ENCODE measurements at places on chromosomes 6 and 20.

DNA sequence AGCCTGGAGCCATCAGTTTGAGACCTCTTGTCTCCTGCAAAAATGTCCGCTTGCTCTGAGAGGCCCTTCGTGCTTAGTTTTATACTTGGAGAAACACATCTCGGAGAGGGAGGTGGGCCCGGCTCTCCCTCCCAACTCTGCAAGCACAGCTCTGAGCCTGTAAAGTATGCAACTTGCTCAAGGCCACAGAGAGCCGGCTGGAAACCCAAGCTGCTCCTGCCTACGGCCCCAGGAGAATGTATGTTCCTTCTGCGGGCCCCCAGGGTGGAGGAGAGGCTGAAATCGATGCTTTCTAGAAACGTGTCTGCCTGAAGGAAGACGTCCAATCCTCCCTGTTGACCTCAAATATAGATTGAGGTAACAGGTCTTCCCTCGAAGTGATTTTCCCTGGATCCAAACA is 205.4 kb downstream of the PREX1 start:
- no peak for DNase-seq

- no peak for DNase-seq
Observed at GRCh38 chr6:152063170-152063921, 255.9 kb downstream of the ESR1 start.

GRCh38 chr6:15058200-15059061 is 187.4 kb upstream of the JARID2 start:
- DNase-seq, result no peak

DNA sequence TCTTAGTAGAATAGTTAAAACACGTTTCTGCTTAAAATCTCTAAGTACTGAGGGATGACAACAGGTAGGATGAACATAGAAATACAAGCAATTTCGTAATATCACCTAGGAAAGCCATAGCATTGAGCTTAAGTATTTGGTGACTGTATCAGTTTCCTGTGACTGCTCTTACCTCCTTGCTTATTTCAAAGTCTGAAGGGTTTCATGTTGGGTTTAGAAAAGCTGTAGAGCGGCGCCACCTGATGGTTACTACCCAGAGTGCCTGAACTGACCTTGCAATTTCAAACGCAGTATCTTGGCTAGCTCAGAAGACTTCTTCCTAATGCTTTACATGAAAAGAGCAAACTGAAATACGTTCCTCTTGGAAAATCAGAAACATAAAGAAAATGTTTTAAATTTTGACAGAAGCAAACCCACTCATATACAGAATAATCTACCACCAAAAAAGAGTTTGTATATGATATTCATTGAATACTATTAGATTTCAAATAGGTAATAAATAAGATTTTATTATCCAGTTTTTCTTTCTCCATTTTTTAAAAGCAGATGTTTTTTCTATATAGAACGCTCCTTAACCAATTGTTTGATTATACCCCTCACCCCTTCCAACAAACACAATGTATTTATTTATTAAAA is 82.3 kb upstream of the RIPOR2 start:
- DNase-seq, result no peak

GRCh38 chr6:7058250-7058923 is 49.4 kb upstream of the RREB1 start:
- DNase-seq, result no peak

DNA sequence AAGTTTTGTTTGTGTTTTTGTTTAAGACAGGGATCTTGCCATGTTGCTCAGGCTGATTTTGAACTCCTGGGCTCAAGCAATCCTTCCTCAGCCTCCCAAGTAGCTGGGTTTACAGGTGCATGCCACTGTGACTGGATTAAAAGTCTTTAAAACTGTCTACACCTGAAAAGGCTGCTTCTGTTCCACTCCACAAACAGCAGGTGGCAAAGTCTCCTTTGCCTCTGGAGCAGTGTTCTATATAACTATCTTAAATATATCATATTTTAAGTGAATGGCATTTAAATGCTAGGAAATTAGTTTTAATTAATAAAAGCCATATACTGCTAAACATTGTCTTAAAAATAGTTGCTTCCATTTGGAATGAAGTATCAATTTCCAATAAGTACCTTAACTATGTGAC is 89.2 kb upstream of the BCLAF1 start:
- DNase-seq, result no peak

DNA sequence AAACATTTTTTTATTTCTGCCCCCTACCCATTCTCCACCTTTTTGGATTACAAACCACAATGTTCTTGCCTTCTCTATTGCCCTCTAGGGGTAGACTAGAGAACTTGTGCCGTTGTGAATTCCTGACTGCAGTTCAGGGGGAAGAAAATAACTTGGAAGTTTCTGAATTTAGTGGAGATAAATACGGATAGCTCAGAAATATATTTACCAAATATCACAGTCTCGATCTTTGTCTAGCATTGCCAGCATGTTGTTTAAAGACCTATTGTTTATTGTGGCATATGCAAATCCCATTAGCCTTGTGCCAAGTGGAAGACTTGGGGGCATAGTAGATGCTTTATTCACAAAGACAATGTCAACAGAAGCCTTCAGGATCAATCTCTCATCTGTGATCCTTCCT is 154.1 kb upstream of the MMS22L start:
- no peak for DNase-seq

- DNase-seq, result no peak
Observed at GRCh38 chr6:4661391-4661790, 114.8 kb upstream of the CDYL start.

Data from cortex of kidney (tissue), 1 donor.